Non-pigmented ciliary epithelial cell (primary cell): ENCODE measurements at places on chromosomes 1 and 21.

DNA sequence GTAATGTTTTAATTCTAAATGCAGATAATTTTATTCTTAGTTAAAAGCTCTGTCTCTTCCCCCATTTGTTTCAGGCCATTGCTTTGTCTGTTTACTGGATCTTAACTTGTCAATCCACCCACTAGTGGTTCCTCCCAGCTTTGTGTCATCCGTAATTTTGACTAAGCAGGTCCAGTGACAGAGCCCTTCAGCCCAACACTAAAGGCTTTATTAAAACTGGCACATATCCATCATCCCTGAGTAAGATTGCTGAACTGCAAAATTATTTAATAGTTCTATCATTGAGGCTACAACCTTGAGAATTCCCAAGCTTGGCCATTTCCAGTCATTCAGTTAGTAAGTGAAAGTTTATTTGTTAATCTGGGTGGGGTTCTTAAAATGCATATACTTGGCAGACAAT, 96.7 kb downstream of the NGF start:
- no peak for DNase-seq

DNA sequence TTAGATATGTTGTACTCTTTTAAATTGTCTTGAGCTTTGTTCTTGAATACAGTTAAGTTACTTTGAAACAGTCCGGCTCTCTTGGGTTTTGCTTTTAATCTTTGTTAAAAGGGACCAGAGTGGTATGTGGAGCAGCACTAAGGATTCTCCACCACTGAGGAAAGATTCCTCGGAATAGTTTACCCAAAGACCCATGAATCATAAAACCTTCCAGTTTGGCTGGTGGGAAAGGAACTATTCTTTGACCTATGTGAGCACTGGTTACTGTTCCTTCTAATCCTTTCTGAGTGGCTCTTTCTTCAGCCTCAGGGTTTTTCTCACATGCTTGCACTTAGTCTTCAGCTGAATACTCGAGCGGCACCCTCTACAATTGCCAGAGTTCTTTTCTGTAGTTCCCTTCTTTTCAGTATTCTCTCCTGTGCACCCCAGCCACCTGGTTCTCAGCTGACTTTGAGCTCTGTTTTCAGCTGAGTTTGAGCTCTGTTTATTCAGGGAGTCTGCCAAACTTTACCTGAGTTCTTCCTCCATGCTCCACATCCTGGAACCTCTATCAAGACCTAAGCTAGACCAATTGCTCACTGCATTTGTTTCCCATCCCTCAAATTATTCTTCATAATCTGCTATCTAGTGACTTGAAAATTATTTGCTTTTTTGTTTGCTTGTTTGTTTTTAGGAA, 253.8 kb upstream of the PLXNA2 start:
- no peak for DNase-seq

- DNase-seq = no peak
Measured at GRCh38 chr1:1921901-1922701, 3.0 kb upstream of the TMEM52 start.

GRCh38 chr1:80359666-80360065, 1353.1 kb upstream of the ADGRL4 start:
- DNase-seq = no peak

- no peak for DNase-seq
Measured at GRCh38 chr1:242651817-242652216, 127.3 kb upstream of the PLD5 start.

GRCh38 chr1:64980745-64981600, 14.6 kb upstream of the JAK1 start:
- no peak for DNase-seq

DNA sequence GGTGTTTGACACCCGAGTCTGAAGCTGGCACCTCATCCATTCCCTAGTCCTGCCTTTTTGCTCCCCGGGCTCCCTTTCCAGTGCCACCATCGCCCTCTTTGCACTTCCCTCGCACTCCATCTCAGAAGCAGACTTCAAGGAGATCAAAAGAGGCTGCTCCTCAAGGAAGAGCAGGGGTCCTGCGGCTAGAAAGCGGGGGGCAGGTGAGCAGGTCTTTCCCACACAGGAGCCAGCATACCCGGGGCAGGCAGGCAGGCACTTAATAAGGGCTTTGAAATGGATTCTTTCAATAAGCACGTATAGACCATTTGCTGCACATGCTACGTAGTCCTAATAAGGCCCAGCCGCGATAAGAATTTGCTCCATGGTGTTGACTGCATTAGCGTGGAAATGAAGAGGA, 125.9 kb upstream of the PROX1 start:
- no peak for DNase-seq

DNA sequence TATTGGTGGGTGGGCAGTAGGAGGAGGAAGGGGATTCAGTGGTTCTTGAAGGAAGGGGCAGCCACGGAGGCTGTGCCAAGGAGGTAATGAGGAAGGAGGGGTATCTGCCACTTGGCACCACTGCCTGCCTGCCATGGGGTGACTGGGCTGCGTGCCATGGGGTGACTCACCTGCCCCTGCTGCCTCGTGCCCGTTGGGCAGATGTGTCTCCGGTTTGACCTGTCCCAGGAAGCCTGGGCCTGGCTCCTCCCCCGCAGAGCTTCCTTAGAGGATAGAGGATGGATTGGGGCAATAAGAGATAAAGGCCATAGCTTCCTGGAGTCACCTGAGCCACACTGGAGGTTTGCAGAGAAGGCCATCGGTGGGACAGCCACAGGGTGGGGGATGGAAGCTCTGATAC, 1.7 kb downstream of the PADI3 start:
- DNase-seq = no peak

- DNase-seq = no peak
Measured at GRCh38 chr1:1123581-1124507, 8.0 kb upstream of the C1orf159 start.

DNA sequence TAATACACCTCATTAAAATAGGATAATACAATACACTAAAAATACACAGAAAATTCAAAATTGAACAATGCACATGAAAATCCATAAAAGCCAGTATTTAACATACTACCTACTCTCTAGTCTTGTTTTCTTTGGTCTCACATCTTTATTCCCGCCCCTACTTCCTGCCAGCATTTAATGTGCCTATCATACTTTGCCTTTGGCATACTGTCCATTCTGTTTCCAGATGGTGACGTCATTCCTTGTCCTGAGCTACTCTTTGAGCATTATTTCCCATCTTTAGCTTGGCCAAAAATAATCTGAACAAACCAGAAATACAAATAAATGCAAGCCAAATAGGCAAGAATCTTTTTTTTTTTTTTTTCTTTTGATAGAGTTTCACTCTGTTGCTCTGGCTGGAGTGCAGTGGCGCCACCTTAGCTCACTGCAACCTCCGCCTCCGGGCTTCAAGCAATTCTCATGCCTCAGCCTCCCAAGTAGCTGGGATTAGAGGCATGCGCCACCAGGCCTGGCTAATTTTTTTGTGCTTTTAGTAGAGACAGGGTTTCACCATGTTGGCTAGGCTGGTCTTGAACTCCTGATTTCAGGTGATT, 4.4 kb downstream of the HFM1 start:
- no peak for DNase-seq

DNA sequence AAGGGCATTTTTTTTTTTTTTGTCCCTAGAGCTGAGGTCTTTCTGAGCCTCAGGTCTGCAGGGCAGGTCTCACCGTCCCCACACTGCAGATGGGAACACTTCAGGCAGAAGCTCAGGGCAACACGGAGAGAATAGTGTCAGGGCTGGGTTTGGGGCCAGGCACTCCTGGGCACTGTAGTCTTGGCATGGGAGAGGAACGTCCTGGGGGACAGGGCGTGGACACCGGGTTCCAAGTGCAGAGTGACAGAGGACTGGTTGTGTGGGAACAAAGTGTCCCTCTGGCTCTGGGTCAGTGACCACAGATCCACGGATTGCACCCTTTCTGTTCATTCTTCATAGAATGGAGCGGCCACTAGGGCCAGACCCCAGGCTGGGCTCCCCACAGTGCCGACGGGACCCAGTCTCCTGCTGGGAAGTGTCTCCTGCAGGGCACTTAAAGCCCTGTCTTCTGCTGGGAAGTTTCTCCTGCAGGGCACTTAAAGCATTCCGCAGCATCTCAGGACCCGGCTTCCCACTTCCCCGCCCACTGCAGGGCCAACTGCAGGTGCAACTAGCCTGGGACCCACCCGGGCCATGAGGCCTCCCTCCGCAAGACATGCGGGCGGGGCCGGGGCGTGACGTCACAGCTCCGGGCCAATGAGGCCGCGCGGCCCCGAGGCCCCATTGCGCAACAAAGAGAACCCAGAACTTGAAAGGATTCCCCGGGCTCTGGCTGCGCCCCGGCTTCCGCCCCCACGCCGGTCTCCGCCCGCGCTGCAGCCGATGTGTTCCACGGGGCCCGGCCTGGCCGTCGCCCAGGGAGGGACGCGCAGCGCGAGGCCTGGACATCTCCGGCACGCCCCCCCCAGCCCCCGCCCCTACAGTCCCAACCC, 1.2 kb downstream of the GPR153 start:
- peak; percentile 20 for DNase-seq

DNA sequence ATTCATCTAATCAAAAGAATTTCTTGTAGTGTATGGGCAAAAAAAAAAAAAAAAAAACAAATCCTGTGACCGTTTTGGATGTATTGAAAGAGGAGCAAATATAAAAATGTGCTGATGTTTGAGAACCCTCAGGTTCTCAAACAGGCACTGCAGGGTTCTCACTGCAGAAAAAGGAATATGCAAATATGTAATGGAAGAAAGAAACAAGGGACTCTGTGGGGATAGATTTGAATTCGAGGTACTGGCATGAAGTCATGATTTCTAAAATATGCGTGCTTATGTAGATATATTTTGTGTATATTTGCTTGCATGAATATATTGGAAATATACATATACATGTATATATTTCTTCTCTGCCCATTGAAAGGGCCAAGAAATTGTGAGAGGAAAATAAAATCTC, 365.0 kb upstream of the RUNX1 start:
- DNase-seq = no peak

DNA sequence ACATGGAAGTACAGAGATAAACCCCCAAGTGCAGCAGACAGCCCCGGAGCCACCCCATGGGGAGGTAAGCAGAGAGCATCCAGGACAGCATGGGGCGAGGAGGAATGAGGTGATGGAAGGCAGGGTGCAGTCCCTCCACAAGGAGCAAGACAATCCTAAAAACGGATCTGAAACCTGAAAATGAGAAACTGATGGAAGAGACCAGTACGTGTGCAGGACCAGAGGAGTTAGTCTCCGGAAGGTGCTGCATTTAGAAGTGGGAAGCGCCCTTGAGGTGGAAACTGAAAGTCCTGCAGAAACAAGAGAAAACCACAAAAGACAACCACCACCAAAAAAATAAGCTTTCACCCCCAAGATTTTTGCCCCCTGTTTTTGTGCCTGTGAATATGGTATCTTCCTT, 17.4 kb upstream of the DDOST start:
- no peak for DNase-seq

GRCh38 chr1:43005460-43006361, 47.0 kb upstream of the SLC2A1 start:
- DNase-seq = no peak

GRCh38 chr1:87007323-87007722, 92.9 kb downstream of the HS2ST1 start:
- no peak for DNase-seq

DNA sequence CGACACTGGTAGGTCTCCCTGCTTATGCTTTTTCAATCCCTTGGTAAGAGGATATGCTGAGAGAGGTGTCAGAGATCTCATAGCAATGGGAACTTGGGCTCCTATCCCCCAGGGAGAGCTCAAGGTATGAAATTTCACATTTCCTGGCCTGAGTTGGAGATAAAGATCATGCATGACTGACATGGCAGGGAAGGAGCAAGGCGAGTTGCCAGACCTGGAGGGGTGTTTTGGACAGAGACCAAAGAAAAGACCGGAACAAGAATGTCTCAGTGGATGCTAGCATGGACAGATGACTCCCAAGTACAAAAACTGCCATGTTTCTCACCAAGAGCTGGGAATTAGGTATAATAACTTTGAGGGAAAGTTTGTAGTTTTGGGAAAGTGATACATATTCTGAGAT, 334.1 kb upstream of the B3GALT2 start:
- DNase-seq = no peak

DNA sequence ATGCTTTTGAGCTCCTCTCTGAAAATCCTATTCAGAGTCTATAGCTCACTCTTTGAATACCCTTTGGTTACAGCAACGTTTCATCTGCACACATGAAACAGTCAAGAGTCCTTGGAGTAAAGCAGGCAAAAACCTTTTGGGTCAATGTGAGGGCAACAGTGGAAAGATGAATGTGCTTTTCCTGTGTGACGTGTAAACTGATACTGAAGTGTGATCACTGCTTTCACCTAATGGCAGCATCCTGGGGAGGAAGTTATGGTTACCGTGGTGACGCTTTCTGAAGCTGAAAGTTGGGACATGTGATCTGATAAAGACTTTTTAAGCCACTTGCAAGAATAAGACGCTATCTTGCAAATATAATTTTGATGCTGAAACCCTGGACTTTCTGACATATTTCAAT, 160.0 kb downstream of the SEC16B start:
- DNase-seq = no peak

- DNase-seq = peak; percentile 19
Measured at GRCh38 chr1:66217021-66217420, 316.9 kb upstream of the SGIP1 start.

DNA sequence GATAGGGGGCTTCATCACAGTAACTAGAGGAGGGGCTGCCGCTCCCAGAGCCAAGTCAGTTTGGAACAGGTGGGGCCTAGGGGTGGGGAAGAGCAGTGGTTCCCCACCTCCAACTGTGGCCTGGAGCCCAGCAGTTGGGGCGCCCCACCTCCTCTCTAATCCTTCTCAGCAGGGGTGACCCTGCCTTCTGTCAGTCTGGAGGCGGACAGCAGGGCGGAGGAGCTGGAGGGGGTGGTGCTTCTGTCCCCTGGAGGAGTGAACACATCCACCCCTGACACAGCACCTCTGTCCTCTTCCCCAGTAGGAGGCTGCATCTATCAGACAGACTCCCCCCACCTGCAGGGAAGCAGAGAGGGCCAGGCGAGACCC, 73.8 kb downstream of the MRPL37 start:
- no peak for DNase-seq

GRCh38 chr1:110087812-110088738, 17.6 kb upstream of the ALX3 start:
- peak; percentile 15 for DNase-seq

GRCh38 chr1:39646232-39647081, 7.0 kb upstream of the HEYL start:
- no peak for DNase-seq

DNA sequence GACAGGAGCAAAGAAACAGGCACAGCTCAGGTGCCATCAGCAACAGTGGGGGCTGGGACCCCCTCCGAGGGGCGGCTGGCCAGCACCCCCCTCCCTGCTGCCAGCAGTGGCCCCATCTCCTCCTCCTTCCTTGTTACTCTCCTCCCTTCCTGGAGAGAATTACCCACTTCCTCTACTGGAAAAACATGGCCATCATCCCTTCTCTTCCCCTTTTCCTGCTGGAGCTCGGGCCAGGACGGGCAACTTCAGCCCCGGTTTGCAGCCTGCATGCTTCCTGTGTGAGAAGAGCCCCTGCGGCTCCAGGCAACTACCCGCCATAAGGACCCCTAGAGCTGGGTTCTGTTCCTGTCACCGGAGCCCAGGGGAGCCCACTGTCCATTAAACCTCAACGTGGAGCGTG, 17.6 kb downstream of the MEGF6 start:
- no peak for DNase-seq

GRCh38 chr1:6967431-6968111, 182.3 kb downstream of the CAMTA1 start:
- DNase-seq = no peak
